ENCODE measurements at places on chromosomes 4 and X. TPM values are rescaled to one million over a fixed set of nuclear protein-coding genes. Genes with fewer than 3 reads are reported as not detected.

Gene FAM236A
- 0.27 TPM for polyA plus RNA-seq

Gene TLR10
- polyA plus RNA-seq = 1.1 TPM

Gene TTC29
- polyA plus RNA-seq = 1.3 TPM

Gene ADAMTS3
- polyA plus RNA-seq = 9.2 TPM

Gene GPR50
- not detected for polyA plus RNA-seq

Gene TET2
- polyA plus RNA-seq = 26.5 TPM

Gene ATP6AP1
- polyA plus RNA-seq = 107 TPM

DNA sequence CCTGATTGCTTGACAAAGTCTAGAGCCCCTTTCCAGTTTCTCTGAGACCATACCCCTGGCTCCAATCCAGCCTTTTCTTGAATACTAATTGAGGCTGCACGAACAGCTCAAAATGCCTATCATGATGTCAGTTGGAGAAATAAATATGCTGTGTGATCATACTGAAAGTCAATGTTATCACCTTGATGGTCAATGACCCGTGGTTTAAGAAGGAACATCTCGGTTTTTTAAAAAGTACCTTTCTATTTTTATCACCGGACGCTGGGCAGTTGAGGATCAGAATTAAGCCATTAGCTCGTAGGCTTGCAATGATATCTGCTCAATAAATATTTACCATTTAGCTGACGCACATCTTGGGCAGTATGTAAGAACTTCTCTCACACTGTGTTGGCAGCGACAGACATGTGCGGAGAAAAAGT lies 852 bp upstream of the WDR44 start:
- DNase-seq = no peak

GRCh38 chr4:75702919-75703411 lies 21.4 kb upstream of the USO1 start:
- DNase-seq = no peak

DNA sequence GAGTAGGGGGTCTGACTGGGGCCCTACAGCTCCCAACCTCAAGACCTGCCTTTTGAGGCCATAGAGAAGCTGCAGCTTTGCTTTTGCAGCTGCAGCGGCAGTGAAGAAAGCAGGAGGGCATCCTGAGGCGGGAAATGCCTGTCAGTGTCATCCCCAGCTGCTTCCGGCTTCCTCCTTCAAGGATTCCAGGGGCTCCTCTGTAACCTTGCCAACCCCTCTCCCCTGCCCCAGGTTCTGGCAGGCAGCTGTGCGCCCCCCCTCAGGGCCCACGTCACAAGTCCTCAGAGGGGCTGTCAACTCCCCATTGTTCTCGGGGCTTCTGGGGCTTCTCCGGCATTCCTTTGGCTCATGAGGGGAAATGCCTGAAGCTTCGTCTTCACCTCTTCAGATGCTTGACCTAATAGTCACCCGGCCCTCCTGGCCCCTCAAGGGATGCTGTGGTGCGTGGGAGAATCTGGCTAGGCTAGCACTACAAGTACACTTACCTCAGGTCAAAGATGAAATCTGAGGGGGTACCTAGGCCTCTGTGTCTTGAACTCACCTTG lies 31.9 kb downstream of the APLN start:
- no peak for DNase-seq

GRCh38 chr4:18686338-18687037 lies 664.9 kb upstream of the LCORL start:
- DNase-seq = no peak

DNA sequence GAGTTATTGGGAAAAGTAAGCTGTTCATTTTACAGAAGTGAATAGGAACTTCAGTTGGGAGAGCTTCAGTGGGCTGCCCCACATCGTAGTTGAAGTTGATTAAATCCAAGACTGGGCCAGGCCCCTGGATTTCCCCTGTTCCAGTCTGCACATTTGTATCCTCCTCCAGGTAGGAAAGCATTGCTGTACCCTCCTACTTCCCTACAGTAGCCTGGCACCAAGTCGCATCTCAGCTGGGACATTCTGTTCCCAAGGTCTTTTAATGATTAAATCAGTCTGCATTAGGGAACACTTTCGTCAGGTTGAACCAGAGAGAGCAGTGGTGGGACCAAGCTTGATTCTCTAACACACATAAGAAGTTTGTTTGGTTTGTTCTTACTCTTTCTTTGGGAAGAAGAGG lies 165.8 kb upstream of the PPARGC1A start:
- DNase-seq = no peak

DNA sequence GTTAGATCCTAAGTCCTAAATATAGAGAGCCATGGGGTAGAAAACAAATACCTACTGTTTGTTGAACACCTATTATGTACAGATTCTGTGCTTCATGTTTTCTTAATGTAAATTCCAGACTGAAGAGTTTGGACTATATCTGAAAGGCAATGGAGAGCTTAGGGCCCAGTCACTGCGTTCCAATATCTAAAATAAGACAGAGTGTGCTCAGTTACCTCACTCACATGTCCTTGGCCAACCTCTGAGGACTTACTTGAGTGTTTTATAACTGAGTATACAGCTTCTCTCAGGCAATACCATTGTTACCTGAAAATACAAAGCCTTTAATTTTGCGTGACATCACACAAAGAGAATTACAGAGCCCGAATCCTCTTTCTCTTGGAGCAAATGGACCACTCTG lies 53.2 kb downstream of the GRIA3 start:
- no peak for DNase-seq

DNA sequence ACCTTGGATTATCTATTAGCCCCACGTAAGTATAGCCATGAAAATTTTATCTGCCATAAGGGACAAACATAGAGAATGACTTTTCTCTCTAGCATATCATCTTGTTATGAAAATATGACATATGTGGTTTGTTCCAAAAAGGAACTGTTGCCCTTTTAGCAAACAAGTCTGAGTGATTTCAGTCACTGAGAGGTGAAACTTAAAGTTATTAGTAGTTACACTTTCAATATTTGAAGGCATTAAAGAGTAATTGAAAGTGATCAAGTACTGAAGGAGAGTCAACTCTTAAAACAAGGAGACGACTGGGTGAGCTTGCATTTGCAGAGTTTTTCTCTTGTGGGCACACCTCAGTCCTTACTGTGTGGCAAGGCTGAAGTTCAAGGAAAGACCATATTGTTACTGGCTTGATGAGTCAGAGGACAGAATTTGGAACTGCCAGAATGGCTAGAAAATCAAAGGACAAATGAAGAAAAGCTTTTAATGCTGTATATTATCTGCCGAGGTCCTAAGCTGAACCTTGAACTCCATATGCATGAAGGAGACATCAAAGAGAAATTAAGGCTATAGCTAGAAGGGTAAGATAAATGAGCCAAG lies 205.1 kb upstream of the EMCN start:
- DNase-seq = no peak

DNA sequence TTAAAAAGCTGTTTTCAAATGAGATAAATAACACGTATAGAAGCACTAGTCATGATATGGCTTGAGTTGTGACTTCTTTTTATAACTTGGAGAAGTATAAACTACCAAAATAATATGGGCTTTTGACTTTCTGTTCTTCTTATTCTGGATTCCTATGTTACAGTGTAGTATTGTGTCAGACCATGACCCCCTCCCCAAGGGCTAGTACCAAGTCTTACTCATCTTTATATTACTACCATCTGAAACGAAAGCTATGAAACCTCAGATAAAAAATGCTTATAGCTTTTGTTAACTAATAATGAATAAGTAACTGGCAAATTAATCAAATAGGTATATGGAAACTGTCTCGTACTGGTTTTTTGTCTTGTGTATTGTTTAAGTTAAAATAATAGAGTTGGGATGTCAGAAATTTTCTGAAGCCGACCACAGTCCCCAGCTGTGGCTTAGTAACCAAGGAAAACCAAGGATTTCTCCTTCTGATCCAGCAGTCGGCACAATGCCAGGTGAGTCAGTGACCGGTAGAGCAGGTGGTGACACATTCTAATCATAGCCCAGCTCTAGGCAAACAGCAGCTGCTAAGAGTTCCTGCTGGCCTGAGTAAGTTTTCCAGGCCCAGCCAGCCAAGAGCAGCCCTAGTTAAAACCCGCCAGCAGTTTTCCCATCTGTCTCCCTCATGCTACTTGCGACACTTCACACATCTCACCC lies 163.3 kb upstream of the PRDX4 start:
- DNase-seq = peak; percentile 36

- no peak for DNase-seq
Measured at GRCh38 chrX:40579141-40579540, 1.6 kb upstream of the ATP6AP2 start.
